ENCODE measurements at places on chromosomes 6 and 20. TPM values are rescaled to one million over a fixed set of nuclear protein-coding genes. Genes with fewer than 3 reads are reported as not detected.
A peak's percentile ranks its signal among the peaks of the same experiment; 100 is the strongest.

CCND3 gene
- 102 TPM for total RNA-seq

DNA sequence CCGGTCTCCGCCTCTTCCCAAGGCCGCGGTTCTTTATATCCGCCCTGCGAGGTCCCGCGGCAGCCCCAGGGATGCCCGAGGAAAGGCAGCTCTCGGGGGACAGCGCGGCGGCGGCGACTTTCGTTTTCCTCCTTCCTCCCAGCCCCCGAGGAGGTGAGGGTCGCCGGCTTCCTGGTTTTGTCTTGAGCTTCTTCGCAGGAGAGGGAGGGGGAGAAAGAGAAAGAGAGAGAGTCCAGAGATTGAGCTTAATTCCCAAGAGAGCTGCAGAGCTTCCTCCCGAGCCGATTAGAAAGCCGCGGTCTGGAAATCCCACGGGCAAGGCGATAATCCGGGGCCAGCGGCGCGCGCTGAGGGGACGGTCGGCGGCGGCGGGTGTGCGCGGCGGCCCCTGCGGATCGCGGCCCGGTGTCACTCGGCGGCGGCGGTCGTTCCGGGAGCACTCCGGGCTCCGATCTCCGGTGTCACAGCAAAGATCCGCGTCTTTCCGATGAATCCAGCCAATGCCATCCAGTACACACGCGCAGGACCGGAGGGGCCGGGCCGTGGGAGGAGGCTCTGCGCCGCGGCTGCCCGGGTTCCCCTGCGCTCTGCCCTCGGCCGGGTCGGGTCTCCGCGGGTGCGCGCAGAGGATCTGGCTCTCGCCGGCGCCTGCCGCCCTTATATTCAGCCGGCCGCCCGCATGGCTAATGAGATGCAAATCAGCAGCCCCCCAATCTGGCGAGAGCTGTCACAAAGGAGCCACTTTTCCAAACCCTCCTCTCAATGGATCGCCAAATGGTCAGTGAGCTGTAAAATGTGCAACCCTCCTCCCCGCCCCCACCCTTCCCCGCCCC lies at the start of gene DLL1:
Gene DLL1, minus strand, starts transcription at position 783 of the 833 bp plus-strand sequence. CDS start 939 bp downstream, outside the sequence.
- DNase-seq: peak; percentile 46

TMEM74B gene
- not detected for total RNA-seq

DNA sequence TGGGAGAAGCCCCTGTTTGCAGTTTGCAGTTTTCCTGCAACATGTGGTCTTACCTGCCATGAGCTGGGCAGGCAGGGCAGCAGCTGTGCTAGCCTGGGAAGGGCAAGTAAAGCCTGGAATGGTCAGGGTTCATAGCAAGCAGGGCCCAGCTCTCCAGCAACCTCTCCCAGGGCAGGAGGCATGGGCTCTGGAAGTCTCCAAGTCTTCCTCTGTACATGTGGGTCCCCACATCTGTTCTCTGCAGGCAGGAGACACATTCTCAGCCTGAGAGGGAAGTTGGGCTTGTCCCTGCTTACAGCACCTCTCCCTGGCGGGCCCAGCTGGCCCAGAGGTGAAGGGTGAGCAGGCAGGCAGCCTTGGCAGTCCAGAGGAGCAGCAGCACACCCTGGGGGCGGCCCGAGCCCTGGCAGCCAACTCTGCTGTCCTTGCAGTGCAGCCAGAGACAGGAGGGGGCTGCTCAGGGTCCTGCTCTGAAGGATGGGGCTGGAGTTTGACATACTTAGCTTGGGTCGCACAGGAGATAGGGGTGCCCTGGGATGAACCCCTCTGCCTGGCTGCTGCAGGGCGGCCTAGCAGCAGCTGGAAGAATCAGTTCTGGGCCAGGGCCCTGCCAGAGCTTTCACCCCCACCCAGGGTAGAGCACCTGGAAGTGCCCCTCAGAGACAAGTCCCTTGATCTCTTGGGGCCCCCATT lies 176.0 kb downstream of the MRPL14 start:
- peak; percentile 75 for DNase-seq

- DNase-seq: no peak
Observed at GRCh38 chr20:6705106-6705766, 62.2 kb upstream of the BMP2 start.

- DNase-seq: no peak
Observed at GRCh38 chr6:91812596-91813274, 1225.9 kb upstream of the MAP3K7 start.

GRCh38 chr6:104887350-104887749 lies 27.6 kb upstream of the HACE1 start:
- no peak for DNase-seq

GRCh38 chr6:72620871-72621290 lies 983 bp upstream of the KCNQ5 start:
- DNase-seq: no peak

PABPC1L gene
- total RNA-seq: 4.8 TPM

- DNase-seq: peak; percentile 63
Observed at GRCh38 chr6:82362878-82363427, 664 bp upstream of the TPBG start.

CDH22 gene
- total RNA-seq: not detected

DNA sequence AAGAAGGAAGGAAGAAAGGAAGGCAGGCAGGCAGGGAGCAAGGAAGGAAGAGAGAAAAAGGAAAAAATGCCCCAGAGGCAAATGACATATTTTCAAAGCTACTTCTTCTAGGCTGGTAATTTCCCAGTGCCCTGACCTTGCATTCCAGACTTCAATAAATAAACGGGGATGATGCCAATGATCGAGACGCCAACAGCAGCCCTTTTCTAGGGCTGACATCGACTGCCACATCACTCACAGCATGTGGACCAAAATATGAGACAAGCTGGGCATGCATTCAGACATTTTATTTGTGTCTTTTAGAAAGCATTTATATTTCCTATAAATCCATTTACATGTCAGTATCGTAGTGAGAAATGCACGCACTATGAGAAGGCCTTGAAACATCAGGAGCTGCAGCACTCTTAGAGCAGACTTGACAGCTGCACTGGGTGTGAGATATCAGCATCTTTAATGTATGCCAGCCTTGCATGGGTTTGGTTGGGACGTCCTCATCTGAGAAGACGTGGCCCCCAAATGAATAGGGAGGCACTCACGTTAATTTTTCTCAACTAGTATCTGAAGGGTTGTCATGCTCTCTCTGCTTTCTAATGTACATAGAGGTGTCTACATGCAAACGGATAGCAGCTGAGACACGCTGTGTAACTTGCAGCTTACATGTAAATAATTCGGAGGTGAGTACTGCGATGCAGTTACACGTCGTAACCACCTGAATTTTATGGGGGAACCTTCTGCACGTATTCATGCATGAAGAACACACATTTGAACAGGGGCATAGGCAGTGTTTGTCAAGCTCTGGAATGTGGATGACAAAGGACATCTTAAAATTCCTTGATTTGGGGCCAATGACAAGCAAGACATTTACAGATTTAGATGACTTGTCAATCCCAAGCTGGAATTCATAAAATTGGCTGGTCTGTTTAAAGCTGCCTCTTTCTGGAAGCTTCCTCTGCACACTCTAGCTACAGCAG lies 149.1 kb upstream of the AGPAT4 start:
- DNase-seq: peak; percentile 67

DNA sequence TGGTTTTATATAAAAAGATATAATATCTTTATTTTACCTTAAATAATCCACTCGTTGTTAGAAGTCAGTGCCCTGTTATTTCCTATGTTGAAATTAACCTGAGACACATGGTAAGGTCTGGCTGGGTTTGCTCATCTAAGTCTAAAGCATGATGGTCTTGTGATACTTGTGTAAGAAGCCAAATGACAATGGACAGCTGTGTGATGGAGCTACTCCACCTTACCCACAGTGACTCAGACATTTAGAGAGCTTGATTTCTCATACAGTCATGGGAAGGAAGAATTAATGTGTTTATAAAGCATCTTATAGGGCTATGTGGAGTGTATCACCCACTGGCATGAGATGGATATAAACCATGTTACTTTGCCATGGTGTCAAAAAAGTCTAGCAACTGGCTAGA lies 11.7 kb downstream of the CTCFL start:
- DNase-seq: no peak

- DNase-seq: no peak
Observed at GRCh38 chr6:7129784-7130569, 22.2 kb downstream of the RREB1 start.

DNA sequence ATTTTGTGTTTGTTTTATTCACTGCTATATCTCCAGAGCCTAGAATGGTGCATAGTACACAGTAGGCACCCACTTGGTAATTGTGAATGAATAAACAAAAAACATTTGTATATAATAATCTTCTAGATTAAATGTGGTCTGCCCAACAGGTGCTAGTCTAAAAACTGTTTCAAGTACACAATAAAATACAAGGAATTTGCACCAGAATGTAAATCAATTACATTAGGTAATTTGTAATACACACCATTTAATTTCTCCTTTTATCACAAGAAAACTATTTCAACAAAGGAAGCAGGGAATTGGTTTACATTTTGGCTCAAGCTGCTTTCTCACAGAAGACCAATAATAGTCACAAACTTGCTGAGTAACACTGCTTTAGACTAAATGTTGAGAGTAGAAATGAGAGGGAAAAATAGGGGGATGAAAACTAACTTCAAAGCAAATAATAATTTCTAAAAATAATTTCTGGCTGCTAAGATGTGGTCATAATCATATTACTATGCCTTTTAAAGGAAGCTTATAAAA lies 22.1 kb downstream of the RUNX2 start:
- no peak for DNase-seq

DNA sequence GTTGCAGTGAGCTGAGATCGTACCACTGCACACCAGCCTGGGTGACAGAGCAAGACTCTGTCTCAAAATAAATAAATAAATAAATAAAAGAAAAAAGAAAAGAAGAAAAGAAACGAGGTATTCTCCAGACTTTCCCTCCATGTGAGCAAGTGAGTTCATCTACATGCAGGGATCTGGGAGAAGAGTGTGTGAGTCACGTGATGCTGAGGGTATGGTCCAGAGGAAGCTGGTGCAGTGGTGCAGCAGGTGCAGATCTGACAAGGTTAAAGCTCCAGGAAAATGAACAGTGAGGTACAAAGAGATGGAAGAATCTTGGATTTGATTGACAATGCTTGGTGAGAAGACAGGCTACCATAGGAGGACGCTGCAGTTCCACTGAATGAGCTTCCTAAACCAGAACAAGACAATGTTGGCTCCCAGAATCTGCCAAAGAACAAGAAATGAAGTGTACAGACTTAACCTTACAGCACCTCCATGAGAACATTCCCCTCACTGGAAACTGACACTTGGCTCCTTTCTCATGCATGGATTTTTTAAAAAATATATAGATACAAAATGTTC lies 79.5 kb upstream of the BTBD3 start:
- no peak for DNase-seq

DZANK1 gene
- total RNA-seq: 0.97 TPM
